ENCODE measurements at places on chromosomes 6 and 20.

- DNase-seq = no peak
Observed at GRCh38 chr20:62550087-62550632, 74.4 kb upstream of the GATA5 start.

DNA sequence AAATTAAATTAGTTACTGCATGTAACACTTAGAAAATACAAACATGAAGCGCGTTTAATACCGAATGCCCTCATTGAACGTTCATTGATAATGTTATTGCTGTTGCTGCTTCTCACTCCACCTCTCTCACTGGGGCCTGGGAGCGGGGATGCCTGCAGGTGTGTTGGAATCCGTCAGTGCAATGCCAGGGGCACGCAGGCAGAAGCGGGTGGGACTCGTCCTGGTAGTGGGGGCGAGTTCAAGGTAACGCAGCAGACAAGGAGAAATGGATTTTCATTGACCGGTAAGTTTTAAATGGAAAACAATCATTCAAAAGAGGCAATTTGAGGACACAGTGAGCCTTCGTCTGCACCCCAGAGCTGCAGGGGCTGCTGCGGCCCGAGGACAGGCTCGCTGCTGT is 71.2 kb upstream of the AFDN start:
- DNase-seq = no peak

GRCh38 chr6:219019-219570 is 73.2 kb upstream of the DUSP22 start:
- no peak for DNase-seq

GRCh38 chr20:51204051-51204715 is 181.3 kb upstream of the KCNG1 start:
- DNase-seq = no peak

All from right kidney (tissue), 9 donors.